ENCODE measurements at places on chromosomes 7 and 10. TPM values are rescaled to one million over a fixed set of nuclear protein-coding genes. Genes with fewer than 3 reads are reported as not detected.

ARHGAP22 gene
- 6.2 TPM for total RNA-seq

NDUFA5 gene
- total RNA-seq = 168 TPM

C7orf57 gene
- 0.91 TPM for total RNA-seq

SLC39A12 gene
- total RNA-seq = not detected

RNF148 gene
- not detected for total RNA-seq

AKR1C4 gene
- not detected for total RNA-seq

SFRP5 gene
- 3.0 TPM for total RNA-seq

GJD4 gene
- total RNA-seq = not detected

GSTO2 gene
- total RNA-seq = 0.06 TPM

DOCK1 gene
- 16.4 TPM for total RNA-seq

OR9A2 gene
- total RNA-seq = not detected

FLNC gene
- total RNA-seq = 67.5 TPM

BTBD16 gene
- total RNA-seq = not detected

NODAL gene
- total RNA-seq = not detected

SPDYE5 gene
- total RNA-seq = not detected

PAPOLB gene
- total RNA-seq = not detected

HELLS gene
- 65.4 TPM for total RNA-seq

ANKRD61 gene
- 0.89 TPM for total RNA-seq

FGFBP3 gene
- total RNA-seq = not detected

ADARB2 gene
- 0.11 TPM for total RNA-seq

IGF2BP3 gene
- total RNA-seq = 349 TPM

AKR1D1 gene
- not detected for total RNA-seq

MEST gene
- 566 TPM for total RNA-seq

OPN1SW gene
- total RNA-seq = not detected

IL2RA gene
- not detected for total RNA-seq

TMEM236 gene
- 0.06 TPM for total RNA-seq

COL13A1 gene
- total RNA-seq = 19.5 TPM

VWDE gene
- total RNA-seq = 0.42 TPM

TRIL gene
- total RNA-seq = 0.15 TPM

SLC13A4 gene
- total RNA-seq = not detected

JCAD gene
- 4.5 TPM for total RNA-seq

PIP gene
- total RNA-seq = not detected

GRB10 gene
- 78.2 TPM for total RNA-seq

LRRC4 gene
- 0.51 TPM for total RNA-seq

CRYGN gene
- 0.17 TPM for total RNA-seq

PAX4 gene
- not detected for total RNA-seq

Measured in Daoy (cell line).